ENCODE measurements at places on chromosomes 2 and 18.

DNA sequence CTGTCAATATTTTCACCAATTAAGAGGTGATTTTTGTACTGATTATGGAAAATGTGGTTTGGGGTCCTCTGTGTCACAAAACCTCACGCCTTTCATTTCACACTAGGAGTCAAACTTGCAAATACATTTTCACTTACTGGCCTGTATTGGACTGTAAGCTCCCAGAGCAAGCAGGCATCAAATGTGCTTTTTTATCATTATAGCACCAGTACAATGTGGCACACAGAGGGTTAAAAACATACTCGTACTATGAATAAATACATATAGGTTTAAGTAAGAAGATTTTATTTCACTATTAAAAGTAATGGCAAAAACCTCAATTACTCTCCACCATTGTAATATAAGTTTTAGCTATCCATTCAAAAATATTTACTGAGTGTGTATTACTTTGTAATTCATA is 56.7 kb downstream of the ABCB11 start:
- DNase-seq: no peak

DNA sequence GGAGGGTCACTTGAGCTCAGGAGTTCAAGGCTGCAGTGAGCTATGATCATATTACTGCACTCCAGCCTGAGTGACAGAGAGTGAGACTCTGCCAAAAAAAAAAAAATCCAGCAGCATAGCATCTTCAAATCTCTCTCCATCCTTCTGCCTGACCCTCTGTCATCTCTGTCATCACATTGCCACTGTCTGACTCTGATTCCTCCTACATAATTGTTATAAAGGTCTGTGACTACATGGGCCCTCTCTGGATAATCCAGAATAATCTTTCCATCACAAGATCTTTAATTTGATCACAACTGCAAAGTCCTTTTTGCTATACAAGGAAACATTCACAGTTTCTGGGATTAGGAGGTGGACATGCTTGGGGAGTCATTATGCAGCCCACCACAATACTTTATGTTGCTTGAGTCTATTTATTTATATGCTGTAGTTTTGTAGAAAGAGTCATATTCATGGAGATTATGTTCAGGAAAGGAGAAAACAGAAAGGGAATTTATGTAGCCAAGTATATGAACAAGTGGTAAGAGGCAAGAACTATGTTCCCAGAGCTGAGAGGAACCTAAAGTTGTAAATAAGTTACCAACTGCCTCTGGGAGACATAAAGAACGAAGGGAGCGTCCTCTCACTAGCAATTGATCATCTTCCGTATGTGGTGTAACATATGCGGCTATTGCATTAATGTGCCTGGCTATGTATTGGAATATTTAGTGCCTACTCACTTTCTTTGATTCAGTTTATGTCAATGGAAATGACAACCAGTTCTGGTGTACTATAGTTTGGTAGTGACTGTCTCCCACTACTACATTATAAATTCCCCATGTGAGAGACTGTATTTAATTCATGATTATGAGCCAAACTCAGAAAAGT is 21.5 kb downstream of the RND3 start:
- DNase-seq: no peak

DNA sequence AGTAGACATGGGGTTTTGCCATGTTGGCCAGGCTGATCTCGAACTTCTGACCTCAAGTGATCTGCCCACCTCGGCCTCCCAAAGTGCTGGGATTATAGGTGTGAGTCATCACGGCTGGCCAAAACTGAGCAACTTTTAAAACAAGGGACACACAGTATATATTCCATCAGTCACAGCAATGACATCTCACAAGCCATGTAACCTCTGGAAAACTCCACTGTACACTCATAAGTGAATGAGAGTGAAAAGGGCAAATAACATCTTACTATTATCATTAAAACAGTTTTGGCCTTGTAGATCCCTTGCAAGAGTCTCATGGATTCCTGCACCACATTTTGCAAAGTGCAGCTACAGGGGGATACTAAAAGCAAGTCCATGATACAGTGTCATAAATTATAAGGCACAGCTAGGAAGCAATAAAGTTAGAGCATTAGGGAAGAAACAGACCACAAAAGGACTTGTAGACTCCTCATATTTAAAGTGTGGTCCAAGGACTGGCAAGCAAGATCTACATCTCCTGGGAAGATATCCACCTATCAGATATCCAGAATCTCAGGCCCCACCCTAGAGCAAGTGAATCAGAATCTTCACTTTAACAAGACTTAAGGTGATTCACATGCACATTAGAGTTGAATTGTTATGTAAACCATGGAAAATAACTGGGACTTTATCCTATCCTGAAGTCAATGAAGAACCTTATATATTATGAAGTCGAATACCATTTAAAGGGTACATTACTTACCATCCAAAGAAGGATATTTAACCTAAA is 5.7 kb downstream of the SMC6 start:
- DNase-seq: no peak

- no peak for DNase-seq
These were observed 711 bp upstream of the ATOH8 start for GRCh38 chr2:85753035-85753524.

DNA sequence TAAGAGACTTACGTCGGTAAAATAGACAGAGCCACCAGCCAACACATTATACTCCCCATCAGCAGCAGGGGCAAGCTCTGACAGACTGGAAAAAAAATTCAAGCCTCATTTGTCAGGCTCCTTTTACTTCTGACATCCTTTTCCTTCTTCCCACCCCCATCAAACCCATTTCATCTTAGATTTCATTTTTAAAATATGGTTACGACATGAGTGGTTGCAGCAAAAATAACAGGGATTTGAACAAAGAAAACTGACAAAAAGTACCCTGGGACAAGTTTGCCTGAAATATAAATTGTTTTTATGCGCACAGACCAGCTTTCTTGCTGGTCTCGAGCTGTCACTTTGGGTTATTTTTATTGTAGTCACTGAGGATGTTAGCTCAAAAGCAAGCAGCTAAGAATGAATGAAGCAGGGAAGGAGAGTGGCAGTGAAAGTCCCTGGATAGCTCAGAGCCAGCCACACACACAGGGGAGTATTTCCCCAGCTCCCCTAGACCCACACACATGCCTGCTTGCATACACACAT is 30.7 kb upstream of the LINC00305 start:
- DNase-seq: no peak

DNA sequence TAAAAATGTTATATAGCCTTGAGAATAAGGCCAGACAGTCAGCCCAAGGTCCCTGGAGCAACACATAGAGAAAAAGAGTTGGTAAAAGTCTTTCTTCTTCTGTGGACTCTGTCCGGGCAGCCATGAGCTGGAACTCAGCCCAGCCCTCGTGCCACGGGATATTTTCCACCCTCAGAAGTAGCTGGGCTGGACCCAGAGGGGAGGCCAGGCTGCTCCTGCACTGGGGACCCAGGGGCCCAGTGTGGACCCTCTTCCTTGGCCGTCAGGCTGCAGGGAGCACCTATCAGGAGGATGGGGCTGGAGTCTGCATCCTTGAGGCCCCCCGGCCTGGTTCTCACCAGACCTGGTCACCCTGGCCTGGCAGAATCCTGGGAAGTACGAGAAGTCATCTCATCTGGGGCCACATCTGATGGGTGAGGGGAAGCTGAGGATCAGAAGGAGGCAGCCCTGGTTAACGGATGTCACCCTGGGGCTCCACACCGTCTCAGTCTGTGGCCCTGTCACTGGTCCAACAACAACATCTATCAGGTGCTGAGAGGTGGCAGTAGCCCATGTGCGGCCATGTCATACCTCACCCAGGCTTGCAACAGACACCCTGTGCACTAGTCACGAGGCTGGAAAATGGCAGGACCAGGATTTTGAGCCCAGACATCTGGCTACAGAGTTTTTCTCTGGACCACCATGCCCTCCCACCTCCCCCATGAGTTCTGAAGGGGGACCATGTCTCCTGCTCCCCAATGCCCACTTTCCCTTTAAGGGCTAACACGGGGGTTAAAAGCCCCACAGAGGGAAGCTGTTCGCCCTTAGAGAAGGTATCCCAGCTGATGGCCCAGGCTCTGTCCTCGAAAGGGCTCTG is 33.0 kb downstream of the SDC1 start:
- no peak for DNase-seq

DNA sequence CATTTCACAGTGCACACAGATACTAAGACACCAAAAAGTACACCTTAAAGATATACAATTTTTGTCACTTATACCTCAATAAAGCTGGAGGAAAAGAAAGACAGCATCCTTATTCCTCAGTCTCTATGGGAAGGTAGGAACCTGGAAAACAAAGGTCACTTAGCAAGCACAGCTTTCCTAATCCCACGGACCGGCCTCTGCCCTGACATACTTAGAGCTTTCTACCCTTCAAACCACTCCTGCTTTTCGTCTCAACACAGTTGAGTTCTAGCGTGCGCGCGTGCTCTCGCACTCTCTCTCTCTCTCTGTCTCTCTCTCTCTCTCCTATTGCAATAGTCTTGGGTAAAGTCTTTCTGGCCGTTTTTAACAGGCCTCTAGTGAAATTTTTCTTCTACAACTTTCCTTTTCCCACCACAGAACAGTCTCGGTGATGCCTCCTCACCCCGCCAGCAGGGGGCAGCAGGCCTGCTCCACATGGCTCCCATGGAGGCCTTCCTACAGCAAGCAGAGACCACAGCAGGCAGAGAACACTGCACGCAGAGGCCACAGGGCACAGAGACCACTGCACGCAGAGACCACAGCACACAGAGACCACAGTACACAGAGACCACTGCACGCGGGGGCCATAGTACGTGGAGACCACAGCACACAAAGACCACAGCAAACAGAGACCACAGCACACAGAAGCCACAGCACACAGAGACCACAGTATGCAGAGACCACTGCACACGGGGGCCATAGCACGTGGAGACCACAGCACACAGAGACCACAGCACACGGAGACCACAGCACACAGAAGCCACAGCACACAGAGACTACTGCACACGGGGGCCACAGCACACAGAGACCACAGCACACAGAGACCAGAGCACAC is 106.9 kb downstream of the FBXO15 start:
- DNase-seq: peak; percentile 63

DNA sequence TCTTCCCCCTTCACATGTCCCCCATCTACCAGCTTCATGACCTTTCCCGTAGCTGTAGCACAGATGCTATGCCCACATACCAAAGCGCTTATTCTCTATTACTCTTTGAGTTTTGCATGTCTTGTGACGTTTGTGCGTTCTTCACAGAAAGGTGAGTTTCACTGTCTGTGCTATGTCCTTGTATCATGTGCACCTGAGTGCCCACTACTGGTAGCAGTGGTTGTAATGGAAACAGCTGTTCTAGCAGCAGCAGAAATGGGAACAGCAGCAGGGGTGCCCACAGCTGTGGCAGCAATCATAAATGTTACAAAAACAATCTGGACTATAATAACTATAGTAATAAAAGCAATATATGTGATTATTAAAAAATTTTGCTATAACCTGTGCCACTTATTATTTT is 127.1 kb downstream of the STK39 start:
- no peak for DNase-seq

GRCh38 chr2:241122376-241123002 is 20.4 kb upstream of the MTERF4 start:
- no peak for DNase-seq

GRCh38 chr2:240672701-240673190 is 9.9 kb downstream of the AQP12B start:
- no peak for DNase-seq

GRCh38 chr2:200352636-200353035 is 46.1 kb downstream of the SPATS2L start:
- DNase-seq: no peak

DNA sequence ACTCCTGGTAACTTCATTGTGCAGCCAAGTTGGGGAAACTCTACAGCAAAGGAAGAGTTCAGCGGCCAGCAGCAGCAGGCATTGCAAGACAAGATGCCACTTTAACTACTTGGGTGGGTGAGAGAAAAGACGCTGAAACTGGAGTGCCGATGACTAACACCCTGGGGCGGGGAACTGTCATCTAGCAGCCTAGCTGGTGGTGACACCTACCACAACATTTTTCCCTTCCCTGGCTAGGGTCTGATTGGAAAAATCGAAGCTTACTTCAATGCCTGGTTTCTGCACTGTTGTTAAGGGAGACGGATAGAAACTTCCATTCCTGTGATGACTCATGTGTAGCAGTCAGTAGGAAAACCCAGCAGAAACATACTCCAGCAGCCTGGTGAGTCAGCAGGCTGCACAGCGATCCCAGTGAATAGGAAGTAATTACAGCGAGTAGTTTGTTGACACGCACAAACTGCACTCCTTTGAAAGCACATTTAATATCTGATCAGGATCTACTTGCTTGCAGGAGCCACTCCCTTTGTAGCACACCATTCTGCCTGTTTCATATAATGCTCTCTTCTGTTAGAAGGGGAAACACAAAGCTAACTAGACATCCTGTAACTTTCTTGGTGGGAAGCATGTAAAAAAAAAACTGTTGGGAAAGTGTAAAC is 62.1 kb upstream of the MAPRE2 start:
- peak; percentile 57 for DNase-seq

- no peak for DNase-seq
These were observed 39.4 kb downstream of the DNER start for GRCh38 chr2:229674830-229675530.

Data from stimulated activated CD4-positive, alpha-beta T cell treated with anti-CD3 and anti-CD28 coated beads, Interleukin-1b, Interleukin-23, amount 100 ng/mL, for 24 hours (primary cell).